Retina (tissue), 1 donor: ENCODE measurements at places on chromosomes 7 and 10.

- no peak for DNase-seq
Observed at GRCh38 chr7:39985398-39985918, 35.4 kb downstream of the CDK13 start.

- DNase-seq = no peak
Observed at GRCh38 chr7:122457969-122458368, 153.4 kb upstream of the FEZF1 start.

DNA sequence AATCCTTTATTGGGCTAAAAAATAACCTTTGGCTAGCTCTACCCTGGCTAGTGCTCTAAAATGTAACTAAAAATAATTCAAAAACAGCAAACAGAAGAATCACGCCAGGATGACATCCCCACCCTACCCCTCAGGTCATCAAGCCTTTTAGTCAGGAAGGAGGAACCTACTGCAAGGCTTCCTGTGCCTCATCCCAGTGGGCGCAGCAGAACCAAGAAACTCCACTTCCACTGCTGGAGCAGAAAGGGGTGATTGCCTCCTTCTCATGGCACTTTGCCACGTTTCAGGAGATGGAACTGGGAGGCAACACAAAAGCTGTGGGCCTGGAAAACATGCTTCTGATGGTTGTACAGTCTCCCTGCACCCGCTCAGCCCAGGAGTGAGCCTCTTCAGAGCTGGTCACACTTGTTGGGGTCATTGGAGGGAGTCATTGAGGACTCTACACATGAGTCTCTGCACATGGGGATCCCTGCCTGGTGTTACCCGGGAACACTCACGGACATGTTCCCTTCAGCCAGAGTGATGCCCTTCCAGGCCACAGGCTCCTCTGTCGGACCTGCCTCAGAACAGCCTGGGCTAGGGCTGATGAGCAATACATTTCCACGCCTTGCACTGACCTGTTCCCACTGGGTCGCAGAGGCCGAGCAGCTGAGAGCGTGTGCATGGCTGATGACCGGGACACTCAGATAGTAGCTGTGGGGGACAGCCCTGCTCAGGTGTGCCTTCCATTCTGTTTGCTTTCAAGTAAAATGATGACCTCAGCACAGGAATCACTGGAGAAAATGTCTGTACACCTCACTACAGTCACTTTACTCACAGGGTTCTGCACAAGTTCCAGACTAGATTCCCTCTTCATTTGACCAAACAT is 355.3 kb downstream of the FGFR2 start:
- no peak for DNase-seq

GRCh38 chr7:150444674-150445365 is 5.6 kb upstream of the GIMAP8 start:
- DNase-seq = no peak

- no peak for DNase-seq
Observed at GRCh38 chr7:6020371-6021286, 10.5 kb upstream of the ANKRD61 start.

DNA sequence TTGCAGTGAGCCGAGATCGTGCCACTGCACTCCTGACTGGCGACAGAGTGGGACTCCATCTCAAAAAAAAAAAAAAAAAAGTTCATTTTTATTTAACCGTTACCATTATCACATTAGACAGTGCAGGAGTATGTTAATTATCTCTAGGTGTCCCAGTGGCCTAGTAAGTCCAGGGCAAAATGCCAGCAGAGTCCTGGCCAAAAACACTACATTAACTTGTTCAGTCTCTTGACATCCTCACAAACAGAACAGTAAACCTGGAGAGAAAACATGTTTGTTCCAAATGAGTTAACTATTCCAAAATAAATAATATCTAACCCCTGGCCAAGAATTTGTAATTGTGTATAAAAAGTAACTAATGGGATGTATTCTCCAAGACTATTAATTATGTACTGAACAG is 43.2 kb downstream of the PTPRZ1 start:
- no peak for DNase-seq

GRCh38 chr7:151247611-151248345 is 716 bp downstream of the SMARCD3 start:
- peak; percentile 54 for DNase-seq

GRCh38 chr10:44805466-44806210 is 105.5 kb upstream of the TMEM72 start:
- DNase-seq = no peak

GRCh38 chr7:44607141-44608068 is 978 bp downstream of the OGDH start:
- no peak for DNase-seq

DNA sequence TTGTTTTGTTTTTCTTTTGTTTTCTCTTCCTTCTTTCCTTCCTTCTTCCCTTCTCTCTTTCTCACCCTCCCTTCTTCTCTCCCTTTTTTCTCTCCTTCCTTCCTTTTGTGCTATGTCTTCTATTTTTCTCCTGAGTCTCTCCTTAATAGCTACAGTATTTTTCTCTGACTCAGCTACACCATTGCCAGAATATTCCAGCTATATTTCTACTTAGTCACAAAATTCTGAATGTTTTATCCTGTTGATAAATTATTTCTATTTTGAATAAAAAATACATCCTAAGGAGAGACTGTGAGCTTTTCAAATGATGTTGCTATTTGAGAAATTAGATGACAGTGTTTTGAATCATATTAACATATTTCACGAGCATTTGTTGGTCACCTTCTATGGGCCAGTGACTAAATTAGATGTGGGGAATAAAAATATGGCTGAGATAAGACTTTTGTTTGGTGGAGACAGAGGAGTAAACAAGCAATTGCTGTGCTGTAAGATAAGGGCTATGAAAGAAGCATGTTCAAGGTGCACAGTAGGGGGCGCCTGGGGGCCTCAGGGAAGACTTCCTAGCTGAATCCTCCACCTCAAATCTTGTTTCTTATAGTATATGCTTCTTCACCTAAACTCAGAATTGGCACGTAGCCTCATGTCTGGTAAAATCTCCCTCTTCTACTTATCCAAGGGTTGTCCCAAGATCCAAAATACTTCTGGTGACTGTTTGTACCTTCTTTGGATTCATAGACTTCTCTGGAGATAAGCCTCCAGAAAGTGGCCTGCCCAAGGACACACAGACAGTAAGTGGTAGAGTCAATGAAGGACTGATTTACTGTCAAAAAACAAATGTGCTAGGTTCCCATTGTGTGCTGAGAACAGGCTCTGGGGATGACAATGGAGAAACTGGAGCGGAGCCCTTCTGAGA is 115.5 kb upstream of the CREB5 start:
- DNase-seq = no peak

DNA sequence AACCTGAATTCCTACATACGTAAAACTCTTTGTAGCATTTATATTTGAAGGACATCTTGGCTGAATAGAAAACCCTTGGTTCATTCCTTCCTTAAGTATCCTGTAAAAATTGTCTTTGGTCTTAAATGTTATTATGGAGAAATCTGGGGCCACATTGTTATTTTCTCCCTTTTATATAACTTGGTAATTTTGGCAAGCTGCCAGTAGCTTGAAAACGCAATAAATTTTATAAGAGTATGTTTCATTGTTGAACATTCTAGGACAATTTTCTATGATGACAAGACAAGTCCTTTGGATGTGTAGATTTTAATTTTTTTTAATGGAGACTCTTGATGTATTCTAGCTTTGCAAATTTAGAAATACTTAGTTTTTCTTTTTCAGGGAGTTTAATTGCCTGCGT is 191.9 kb downstream of the ABCA13 start:
- DNase-seq = no peak

- DNase-seq = no peak
Observed at GRCh38 chr10:34151931-34152330, 663.2 kb downstream of the PARD3 start.

DNA sequence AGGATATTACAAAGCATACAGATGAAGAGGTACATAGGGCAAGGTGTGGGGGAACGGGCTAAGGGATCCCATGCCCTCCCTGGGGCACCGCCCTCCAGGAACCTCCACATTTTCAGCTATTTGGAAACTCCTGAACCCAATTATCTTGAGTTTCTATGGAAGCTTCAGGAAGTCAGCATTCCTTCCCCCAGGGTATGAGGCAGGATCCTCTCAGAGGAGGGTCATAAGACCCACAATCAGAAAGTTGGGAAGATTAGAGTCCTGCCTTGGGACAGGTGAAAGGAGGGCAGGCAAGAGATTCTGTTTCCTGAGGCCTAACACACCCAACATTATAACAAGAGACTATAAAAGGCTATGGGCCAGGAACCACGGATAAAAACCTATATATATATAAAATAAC is 98.0 kb downstream of the RALA start:
- DNase-seq = no peak

DNA sequence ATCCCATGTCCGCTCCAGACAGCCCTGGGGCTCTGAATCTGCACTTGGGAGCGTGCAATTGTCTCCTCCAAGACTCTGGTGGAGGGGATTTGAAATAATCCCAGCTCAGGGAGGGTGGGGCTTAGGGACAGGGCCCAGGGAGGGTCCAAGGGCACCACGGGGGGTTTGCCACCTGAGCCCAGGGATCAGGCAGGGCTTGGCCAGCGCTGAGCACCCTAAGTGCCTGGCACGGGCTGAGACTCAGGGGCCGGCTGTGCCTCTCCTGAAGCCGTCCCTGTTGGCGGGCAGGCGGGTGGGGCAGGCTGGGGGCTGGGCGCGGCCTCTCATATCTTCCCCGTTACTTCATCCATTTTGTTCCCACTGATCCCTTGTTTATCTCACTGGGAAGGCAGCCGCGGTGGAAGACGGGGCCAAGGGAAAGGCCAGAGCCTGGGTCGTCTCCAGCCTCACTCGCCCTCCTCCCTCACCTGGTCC is 41.8 kb upstream of the ELN start:
- no peak for DNase-seq

GRCh38 chr7:100682228-100682741 is 8.7 kb downstream of the GNB2 start:
- no peak for DNase-seq

- DNase-seq = no peak
Observed at GRCh38 chr7:37229381-37229780, 219.3 kb downstream of the ELMO1 start.

GRCh38 chr10:49642311-49642710 is 28.5 kb downstream of the CHAT start:
- DNase-seq = no peak

GRCh38 chr7:107370816-107371215 is 99.0 kb upstream of the GPR22 start:
- no peak for DNase-seq

- DNase-seq = no peak
Observed at GRCh38 chr7:3206101-3206500, 95.0 kb upstream of the SDK1 start.

DNA sequence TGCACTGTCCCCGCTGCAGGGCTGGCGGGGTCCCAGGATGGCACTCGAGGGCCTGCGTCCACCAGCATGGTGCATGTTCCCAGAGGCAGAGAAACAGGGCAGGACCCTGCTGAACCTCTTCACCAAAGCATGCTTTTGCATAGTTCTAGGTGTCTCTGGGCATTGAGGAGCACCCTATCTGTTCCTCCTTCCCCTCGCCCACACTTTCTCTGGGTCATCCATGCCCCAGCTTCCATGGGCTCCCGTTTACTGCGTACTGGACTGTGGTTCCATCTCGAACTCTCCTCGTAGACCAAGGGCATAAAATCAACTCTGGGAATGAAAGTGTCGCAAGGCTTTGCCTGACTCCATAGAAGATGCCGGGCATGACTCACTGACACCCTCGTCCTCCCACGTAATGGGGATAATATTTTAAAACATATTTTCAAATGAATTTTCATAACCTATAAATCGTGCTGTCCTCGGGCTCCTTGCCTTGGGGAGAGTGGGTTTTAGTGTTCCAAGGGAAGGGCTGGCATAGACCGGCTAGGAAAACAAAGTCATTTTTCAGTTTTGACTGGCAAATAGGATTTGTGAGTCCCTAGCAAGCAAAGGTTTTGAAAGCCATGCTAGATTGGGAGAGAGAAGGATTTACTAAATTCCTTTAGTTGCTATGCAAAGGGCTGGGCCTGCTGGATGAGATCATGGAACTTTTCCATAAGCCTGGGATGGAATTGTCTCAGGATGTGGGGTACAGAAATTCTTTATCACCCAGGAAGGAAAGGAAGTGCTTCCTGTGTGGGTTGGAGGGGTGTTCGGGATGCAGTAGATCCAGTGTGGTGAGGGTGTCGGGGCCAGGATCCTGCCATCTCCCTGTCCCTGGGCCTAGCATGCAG is 498.7 kb upstream of the MKI67 start:
- no peak for DNase-seq

- DNase-seq = no peak
Observed at GRCh38 chr7:50449501-50449880, 659 bp downstream of the FIGNL1 start.

GRCh38 chr7:155530601-155531000 is 15.8 kb downstream of the CNPY1 start:
- DNase-seq = no peak

- no peak for DNase-seq
Observed at GRCh38 chr10:116134322-116134721, 138.7 kb downstream of the GFRA1 start.

DNA sequence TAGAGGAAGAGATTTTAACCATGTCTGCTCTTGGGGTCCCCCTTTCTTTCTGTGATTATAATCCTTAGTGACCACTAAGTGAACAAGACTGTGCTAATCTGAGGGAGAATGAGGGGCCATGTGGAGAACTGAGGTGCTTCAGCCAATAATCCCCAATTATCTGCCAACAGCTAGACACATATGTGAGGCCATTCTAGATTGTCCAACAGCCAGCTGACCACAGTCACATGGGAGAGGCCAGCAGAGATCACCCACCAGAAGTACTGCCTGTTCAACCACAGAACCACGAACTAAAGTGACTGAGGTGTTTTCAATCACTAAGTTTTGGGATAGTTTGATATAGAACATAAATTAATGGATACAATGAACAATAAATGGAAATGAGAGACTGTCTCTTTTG is 74.3 kb downstream of the SEMA3E start:
- DNase-seq = no peak

GRCh38 chr7:45564886-45565455 is 9.2 kb upstream of the ADCY1 start:
- no peak for DNase-seq

GRCh38 chr7:144656965-144657517 is 178.8 kb downstream of the TPK1 start:
- DNase-seq = no peak

- no peak for DNase-seq
Observed at GRCh38 chr7:155526225-155526624, 20.1 kb downstream of the CNPY1 start.

- DNase-seq = no peak
Observed at GRCh38 chr10:75610183-75610582, 178.8 kb downstream of the LRMDA start.

- no peak for DNase-seq
Observed at GRCh38 chr10:46318799-46319198, 32.0 kb downstream of the ANTXRL start.

- DNase-seq = peak; percentile 48
Observed at GRCh38 chr10:13382703-13383398, 34.8 kb upstream of the SEPHS1 start.

DNA sequence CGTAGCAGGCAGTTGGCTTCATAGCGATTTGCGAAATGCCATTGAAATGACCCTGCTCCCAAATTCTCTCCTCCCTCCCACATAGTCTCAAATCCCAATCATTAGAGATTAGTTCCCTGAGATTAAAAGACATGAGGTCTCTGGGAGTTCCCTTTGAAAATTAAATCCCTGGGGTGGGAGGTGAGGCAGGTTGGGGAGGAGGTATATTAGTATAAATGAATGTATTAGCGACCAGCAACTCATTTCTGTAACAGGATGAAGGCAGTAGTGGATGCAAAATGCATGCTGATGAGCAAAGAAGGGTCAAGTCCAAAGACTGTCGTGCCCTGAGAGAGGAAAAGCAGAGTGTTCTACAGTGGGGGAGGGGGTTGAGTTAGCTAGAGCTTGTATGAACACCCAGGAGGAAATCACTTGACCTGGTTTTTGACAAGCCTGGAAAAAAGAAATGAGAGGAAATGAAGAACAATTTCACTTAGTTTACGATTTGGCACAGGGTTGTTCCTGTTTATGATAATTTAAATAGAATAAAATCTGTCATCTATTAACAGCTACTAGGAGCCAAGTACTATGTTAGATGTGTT is 79.6 kb upstream of the MTPN start:
- DNase-seq = peak; percentile 24
